ENCODE measurements at places on chromosomes 16 and 17. TPM values are rescaled to one million over a fixed set of nuclear protein-coding genes. Genes with fewer than 3 reads are reported as not detected.

GRIN2A gene
- under 0.01 TPM for total RNA-seq

PIRT gene
- total RNA-seq, result not detected

TMEM92 gene
- total RNA-seq, result 0.27 TPM

COG1 gene
- total RNA-seq, result 21.8 TPM

SLC5A2 gene
- total RNA-seq, result 0.81 TPM

RNPS1 gene
- total RNA-seq, result 144 TPM

STX4 gene
- 49.0 TPM for total RNA-seq

KRT31 gene
- total RNA-seq, result not detected

TBX6 gene
- total RNA-seq, result 2.2 TPM

SPN gene
- total RNA-seq, result 451 TPM

SETD1A gene
- total RNA-seq, result 10.8 TPM

CCL15 gene
- not detected for total RNA-seq

KRTAP2-3 gene
- not detected for total RNA-seq

OR3A3 gene
- total RNA-seq, result under 0.01 TPM

ITGAD gene
- total RNA-seq, result not detected

UBALD2 gene
- total RNA-seq, result 31.0 TPM

TNFRSF17 gene
- total RNA-seq, result 0.27 TPM

CCR7 gene
- total RNA-seq, result 4.6 TPM

RAB37 gene
- 79.7 TPM for total RNA-seq

EFCAB5 gene
- 0.27 TPM for total RNA-seq

ADAD2 gene
- total RNA-seq, result not detected

ZNF469 gene
- 2.2 TPM for total RNA-seq

ITGAL gene
- 29.4 TPM for total RNA-seq

LRRC37A2 gene
- total RNA-seq, result 15.1 TPM

PDE6G gene
- 14.8 TPM for total RNA-seq

FGF11 gene
- total RNA-seq, result 0.54 TPM

ZP2 gene
- total RNA-seq, result not detected

CA5A gene
- not detected for total RNA-seq
